Natural killer cell (primary cell): ENCODE measurements at places on chromosomes 4 and X. TPM values are rescaled to one million over a fixed set of nuclear protein-coding genes. Genes with fewer than 3 reads are reported as not detected.

DNA sequence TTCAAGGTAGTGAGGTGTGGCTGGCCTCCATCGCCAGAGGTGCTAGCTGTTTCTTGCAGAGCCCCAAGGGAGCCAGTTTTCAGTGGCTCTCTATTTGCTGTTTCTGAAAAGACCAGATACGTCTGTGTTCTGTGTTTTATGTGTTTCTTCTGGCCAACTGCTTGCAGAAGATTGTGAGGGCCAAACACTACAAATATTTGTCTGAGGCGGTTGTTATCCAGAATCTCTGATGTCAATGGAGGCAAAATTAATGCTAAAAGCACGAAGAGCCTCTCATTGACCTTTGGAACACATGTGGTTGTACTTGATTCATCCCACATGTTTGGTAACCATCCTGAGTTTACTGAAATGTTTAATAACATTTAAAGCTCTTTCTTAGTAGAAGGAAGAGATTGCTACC is 113.9 kb downstream of the CT47B1 start:
- no peaks in the 10 kb centered on the region for H3K4me1 ChIP-seq
- DNase-seq = no peak
- no peak overlapping the region for H3K4me3 ChIP-seq
- no peaks in the 10 kb centered on the region for H3K27me3 ChIP-seq
- no peak overlapping the region for H3K27ac ChIP-seq
- H3K36me3 ChIP-seq = no peaks in the 10 kb centered on the region

- no peak for DNase-seq
- H3K27ac ChIP-seq = no peak overlapping the region
- H3K36me3 ChIP-seq = peaks cover 12% of the 10 kb centered on the region
- no peaks in the 10 kb centered on the region for H3K27me3 ChIP-seq
- H3K4me1 ChIP-seq = no peaks in the 10 kb centered on the region
These were observed 28.7 kb downstream of the RAB28 start for GRCh38 chr4:13455411-13455810.

Gene RHOXF2B
- total RNA-seq = not detected

DNA sequence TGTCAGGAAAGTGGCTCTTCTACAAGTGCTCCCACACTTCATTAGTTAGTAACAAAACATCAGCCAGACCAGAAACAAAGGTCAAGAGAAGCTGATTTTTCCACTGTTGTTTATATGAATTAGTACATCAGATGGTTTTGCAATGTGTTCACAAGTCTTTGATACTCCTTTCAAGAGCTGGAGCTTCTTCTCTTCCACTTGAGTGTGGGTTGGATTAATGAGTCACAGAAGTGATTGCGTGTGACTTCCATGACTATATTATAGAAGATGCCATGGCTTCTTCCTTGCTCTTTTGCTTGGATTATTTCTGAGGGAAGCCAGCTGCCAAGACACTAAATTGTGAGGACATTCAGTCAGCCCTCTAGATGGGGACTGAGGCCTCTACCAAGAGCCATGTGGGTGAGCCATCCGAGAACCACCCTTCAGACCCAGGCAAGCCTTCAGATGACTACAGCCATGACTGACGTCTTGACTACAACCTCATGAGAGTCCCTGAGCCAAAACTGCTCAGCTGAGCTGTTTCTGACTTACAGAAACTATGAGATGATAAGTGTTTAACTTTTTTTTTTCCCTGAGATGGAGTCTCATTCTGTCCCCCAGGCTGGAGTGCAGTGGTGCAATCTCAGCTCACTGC is 18.1 kb downstream of the SOWAHB start:
- no peaks in the 10 kb centered on the region for H3K4me1 ChIP-seq
- no peaks in the 10 kb centered on the region for H3K27me3 ChIP-seq
- DNase-seq = no peak
- H3K27ac ChIP-seq = no peak overlapping the region
- no peaks in the 10 kb centered on the region for H3K36me3 ChIP-seq

Gene ZFX
- 123 TPM for total RNA-seq

- no peak overlapping the region for H3K27ac ChIP-seq
- no peak overlapping the region for H3K4me3 ChIP-seq
- H3K36me3 ChIP-seq = no peaks in the 10 kb centered on the region
These were observed 55.6 kb upstream of the CCSER1 start for GRCh38 chr4:90071289-90072235.

Gene WDR17
- 0.12 TPM for total RNA-seq

- H3K4me1 ChIP-seq = peaks cover 24% of the 10 kb centered on the region
- DNase-seq = peak; percentile 40
These were observed at the start of gene CXXC4 for GRCh38 chr4:104494822-104495559. Gene CXXC4, minus strand, starts transcription at chr4:104494894. Its CDS starts 3,092 bp downstream, at chr4:104491802.

Gene SHROOM4
- 0.05 TPM for total RNA-seq

Gene GABRQ
- total RNA-seq = not detected

DNA sequence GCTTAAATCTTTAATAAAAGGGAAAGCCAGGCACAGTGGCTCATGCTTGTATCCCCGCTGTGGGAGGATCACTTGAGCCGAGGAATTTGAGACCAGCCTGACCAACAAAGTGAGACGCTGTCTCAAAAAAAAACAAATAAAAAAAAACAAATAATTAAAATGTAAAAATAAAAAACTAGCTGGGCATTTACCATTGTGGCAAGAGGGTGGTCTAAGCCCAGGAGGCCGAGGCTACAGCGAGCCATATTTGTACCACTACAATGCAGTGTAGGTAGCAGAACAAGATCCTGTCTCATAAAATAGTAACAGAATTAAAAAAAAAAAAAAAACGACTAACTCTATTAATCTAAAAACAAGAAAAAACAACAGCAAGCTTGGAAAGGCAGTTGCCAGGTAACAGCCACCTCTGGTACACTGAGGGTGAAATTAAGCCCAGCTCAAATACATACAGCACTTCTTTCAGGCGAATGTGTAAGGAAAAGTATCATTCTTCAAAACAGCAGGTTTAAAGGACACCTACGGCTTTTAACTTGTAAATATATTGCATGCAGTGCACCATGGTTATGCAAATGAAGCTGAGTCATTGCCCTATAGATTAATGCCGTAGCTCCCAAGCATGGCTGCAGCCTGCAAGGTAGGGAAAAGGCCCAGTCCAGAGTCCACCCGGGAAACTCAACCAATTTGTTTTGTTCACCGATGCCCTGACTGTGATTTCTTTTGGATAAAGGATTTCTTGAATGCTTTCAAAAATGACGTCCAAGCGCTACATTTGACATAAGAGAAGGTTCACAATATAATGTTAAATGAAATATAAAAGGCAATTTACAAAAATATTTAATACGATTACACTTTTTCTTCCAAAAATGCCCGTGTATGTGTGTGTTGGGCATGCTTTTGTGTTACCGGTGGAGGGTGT is 14.5 kb upstream of the TXLNG start:
- H3K27ac ChIP-seq = no peak overlapping the region
- H3K4me3 ChIP-seq = no peak overlapping the region
- H3K4me1 ChIP-seq = no peaks in the 10 kb centered on the region
- H3K36me3 ChIP-seq = no peaks in the 10 kb centered on the region

DNA sequence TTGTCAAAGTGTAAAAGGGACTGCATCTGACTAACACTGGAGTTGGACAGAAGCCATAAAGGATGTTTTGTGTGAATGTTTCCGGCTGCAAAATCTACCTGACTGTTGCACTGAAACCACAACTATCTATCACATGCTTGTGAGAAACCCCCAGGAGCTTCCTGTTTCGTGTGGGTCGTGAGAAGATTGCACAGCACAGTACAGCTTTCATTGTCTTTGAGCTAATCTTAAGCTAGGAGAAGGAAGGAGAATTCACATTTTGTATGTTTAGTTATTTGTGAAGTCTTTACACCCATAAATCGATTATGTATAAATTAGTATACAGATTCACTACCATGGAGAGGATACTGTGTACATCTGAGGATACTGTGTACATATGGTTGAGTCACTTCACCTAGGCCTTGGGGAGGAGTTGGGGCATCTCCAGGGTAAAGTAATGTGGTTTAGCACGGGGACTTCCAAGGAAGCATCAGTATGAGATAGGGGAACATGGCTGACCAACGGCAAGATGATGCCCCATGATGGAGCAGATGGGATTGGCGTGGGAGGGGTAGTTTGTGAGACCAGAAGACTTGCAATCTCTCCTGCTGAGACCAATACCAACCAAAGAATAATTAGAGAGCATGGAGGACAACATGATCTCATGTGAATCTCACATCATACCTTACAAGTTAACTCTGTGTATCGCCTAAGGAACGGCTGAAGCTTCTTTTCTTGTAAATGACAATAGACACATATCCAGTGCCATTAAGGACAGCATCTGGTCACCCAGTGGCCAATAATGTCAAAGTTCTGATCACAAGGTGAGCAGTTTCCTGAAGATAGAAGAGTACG is 43.1 kb upstream of the FAM9C start:
- peak overlapping the region; percentile 98 for H3K27ac ChIP-seq
- H3K27me3 ChIP-seq = no peaks in the 10 kb centered on the region
- H3K4me1 ChIP-seq = peaks cover 74% of the 10 kb centered on the region
- no peaks in the 10 kb centered on the region for H3K36me3 ChIP-seq

DNA sequence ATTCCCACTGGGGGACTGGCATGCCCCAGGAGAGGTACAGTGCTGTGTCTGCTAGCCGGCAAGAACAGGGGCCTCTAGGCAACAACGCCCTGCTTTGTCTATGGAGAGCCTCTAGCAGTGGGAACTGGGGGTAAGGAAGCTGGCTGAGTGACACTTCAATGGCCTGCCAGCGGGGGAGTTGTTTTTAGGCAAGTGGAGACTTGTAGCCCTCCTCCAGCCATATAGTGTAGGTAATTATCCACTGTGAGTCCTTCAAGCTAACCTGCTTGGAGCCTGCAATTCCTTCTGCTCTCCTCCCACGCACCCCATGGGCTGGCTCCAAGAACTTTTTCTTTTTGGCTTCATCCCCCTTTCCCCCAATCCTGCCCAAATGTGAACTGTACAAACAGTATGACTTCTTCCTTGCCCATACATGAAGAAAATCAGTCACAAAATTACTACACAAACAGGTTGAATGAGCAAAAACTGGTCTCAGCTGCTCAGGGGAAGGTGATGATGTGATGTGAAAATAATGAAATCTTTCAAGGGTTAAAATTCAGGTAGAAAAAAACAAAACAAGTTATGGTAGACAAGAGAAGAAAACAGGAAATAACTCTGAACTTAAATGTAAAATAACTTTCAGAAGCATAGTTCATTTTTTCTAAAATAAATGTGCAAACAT is 33.1 kb downstream of the LEF1 start:
- H3K27ac ChIP-seq = no peak overlapping the region
- no peak overlapping the region for H3K4me3 ChIP-seq
- H3K4me1 ChIP-seq = no peaks in the 10 kb centered on the region
- DNase-seq = no peak

Gene TRAM1L1
- not detected for total RNA-seq

DNA sequence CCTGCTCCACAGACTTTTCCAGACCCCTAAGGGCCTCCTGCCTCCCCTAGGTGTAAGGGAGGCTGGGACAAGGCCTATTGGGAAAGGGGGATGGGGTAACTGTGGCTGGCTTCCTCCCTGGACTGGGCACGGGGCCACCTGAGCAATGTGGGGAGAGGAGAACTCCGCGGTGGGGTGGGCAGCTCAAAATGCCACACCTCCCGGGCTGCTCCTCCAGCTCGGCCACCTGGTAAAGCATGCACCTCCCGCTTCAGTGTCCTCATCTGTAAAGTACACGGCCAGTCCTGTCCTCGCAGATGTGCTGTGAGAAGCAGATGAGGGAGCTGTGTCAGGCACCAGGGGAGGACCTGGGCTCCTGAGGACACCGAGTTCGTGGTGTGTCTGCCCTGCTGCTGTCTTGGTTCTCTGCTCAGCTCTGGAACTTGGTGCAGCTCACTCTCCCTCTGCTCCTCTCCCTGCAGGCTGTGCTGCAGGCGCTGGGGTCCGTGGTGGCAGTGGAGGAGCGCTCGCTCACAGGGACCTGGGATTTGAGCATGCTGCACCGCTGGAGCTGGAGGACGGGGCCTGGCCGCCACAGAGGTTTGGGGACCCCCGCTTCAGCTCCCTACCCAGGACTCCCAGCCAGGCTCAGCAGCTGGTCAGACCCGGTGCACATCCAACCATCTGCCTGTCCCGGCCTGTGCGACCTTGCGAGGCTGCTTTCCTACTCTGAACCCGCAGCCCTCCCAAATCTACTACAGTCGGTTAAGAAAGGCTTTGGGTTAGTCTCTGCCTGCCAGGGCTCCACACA is 20.8 kb upstream of the MRFAP1 start:
- H3K36me3 ChIP-seq = peaks cover 39% of the 10 kb centered on the region
- H3K27ac ChIP-seq = no peak overlapping the region
- H3K4me1 ChIP-seq = no peaks in the 10 kb centered on the region
- H3K27me3 ChIP-seq = no peaks in the 10 kb centered on the region
- no peak overlapping the region for H3K4me3 ChIP-seq

Gene TRIM61
- total RNA-seq = 1.1 TPM

GRCh38 chr4:182325397-182325796 is 82.2 kb downstream of the TENM3 start:
- no peak overlapping the region for H3K27ac ChIP-seq
- no peak for DNase-seq
- no peak overlapping the region for H3K4me3 ChIP-seq
- H3K4me1 ChIP-seq = no peaks in the 10 kb centered on the region
- no peaks in the 10 kb centered on the region for H3K27me3 ChIP-seq
- H3K36me3 ChIP-seq = no peaks in the 10 kb centered on the region

GRCh38 chr4:141425124-141425523 is 204.4 kb downstream of the ZNF330 start:
- H3K27ac ChIP-seq = no peak overlapping the region
- no peaks in the 10 kb centered on the region for H3K27me3 ChIP-seq
- no peak for DNase-seq
- no peaks in the 10 kb centered on the region for H3K36me3 ChIP-seq
- H3K4me3 ChIP-seq = no peak overlapping the region

DNA sequence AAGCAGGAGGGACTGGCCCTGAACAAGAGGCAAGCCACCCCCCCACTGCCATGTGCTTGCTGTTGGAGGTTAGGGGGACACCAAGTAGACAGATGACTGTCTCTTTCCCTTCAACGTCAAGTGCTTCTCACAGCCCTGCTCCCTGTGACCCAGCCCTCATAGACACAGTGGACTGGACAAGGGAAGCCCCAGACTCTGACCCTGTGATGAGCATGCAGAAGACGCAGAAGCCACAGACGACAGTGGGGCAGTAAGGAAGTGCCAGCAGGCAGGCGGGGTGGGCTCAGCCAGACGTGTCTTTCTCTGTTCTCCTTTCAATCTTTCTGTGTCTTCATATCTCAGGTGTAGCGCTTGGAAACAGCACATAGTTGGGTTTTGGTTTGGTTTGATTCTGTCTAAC is 2.4 kb upstream of the L1CAM start:
- peaks cover 19% of the 10 kb centered on the region for H3K27me3 ChIP-seq
- peaks cover 15% of the 10 kb centered on the region for H3K4me1 ChIP-seq
- no peaks in the 10 kb centered on the region for H3K36me3 ChIP-seq

Gene ARSJ
- total RNA-seq = 1.5 TPM
